ENCODE measurements at places on chromosomes 7 and 10.

GRCh38 chr10:3676564-3676963, 108.4 kb downstream of the KLF6 start:
- peak; percentile 21 for DNase-seq

GRCh38 chr10:74032900-74033655, 35.2 kb downstream of the VCL start:
- DNase-seq, result no peak

DNA sequence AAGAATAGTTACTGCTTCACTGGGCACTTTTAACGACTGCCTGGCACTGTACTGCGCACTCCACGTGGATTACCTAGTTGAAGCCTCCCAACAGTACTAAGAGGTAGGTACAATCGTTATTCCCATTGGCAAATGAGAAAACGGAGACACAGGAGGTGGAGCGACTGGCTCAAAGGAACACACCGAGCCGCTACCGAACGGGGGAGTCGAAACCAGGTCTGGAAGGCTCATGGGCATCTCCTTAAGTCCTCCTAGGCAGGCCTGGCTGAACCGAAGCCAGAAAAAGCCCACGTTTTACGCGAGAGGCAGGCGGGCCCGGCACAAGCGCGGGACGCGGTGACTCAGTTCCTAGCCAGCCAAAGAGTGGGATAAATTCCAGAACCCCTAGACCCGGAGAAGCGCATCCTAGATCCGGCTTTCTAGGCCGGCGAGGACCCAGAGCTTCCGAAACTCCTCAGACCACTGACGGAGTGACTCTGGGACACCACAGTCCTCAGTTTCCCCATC, 472 bp downstream of the PDAP1 start:
- peak; percentile 14 for DNase-seq

DNA sequence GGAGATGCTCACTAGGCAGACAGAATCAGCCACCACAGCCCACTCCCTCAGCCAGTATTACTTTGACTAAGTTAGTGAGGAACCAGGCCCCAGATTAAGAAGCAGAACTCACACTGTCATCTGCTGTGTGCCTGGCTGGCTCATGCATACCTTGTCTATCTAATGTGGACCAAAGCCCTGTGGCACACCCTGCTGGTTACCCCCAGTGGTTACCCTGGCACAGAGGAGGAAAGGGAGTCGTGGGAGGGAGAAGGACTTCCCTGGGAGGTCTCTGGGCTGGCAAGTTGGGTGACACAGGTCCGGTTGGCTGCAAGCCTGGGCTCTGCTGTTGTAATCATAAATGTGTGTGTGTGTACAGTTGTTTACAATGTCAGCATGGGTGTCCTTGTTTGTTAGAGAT, 7.5 kb upstream of the SH2D4B start:
- no peak for DNase-seq

GRCh38 chr7:41045556-41046123, 657.2 kb downstream of the INHBA start:
- DNase-seq, result peak; percentile 22

GRCh38 chr7:122143376-122143750, 686 bp downstream of the AASS start:
- no peak for DNase-seq

DNA sequence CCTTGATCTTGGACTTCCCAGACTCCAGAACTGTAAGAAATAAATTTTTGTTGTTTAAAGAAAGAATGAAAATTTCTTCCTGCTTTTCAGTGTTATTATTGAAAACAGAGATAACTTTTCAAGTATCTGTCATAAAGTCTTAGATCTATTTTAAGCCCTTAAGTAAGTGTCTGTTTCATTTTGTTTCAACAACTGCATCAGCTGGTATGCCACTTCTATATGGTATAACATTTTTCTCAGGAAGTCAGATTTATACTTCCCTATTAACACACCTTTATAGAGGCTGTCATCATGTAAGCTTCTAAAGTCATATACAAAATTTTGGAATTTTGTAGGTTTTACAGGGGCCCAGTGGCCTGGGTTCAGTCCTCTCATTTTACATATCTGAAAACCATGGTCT, 24.4 kb downstream of the RALA start:
- DNase-seq, result no peak

- DNase-seq, result no peak
Measured at GRCh38 chr7:158809596-158809995, 19.7 kb downstream of the ESYT2 start.

DNA sequence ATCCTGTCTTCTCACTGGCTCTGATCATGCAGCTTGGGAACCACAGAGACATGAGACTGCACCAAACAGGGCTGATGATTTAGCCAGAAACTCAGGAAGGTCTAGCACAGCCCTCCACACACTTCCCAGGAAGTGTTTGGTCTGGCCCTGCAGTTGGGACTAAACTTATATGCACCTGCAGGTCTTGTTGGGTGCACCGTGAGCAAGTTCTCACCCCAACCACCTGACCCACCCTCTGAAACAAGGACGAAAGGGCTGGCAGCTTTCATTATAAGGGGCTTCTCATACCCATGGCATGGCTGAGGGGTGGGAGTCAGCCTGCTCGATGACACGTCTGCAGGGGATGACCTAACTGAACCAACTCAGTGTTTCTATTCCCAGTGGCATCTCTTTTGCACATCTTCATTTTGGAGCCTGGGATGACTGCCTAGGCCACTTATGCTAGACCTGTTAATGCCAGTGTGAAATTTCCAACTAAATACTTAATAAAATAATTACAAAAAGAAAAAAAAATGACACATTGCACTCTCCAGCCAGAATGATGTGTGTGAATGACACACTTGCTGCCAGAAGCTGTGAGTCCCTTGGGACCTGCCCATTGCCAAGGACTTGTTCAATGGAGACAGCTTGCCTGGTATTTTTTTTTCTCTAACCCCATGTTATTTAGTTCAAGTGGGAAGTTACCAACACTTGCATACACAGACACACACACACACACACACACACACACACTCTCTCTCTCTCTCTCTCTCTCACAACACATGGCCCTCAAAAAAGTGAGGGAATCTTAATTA, 102.6 kb downstream of the NEURL1 start:
- no peak for DNase-seq

DNA sequence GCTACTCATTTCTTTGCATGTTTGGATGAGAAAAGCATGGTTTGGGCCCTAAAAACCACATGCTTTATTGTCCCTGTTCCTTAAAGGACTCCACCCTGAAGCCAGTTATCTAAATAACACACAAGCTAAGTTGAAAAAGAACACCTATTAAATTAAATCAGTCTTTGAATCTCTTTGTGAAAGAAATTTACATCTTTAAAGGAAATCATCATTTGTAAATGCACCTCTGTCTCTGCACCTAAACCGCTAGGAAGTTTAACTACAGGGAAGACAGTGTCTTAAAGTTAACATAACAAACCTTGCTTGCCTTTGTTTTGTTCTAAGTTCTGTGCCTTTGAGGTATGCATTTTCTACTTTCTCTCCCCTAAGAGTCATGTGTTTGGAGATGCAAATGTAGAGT, 52.6 kb downstream of the HTR7 start:
- DNase-seq, result no peak

DNA sequence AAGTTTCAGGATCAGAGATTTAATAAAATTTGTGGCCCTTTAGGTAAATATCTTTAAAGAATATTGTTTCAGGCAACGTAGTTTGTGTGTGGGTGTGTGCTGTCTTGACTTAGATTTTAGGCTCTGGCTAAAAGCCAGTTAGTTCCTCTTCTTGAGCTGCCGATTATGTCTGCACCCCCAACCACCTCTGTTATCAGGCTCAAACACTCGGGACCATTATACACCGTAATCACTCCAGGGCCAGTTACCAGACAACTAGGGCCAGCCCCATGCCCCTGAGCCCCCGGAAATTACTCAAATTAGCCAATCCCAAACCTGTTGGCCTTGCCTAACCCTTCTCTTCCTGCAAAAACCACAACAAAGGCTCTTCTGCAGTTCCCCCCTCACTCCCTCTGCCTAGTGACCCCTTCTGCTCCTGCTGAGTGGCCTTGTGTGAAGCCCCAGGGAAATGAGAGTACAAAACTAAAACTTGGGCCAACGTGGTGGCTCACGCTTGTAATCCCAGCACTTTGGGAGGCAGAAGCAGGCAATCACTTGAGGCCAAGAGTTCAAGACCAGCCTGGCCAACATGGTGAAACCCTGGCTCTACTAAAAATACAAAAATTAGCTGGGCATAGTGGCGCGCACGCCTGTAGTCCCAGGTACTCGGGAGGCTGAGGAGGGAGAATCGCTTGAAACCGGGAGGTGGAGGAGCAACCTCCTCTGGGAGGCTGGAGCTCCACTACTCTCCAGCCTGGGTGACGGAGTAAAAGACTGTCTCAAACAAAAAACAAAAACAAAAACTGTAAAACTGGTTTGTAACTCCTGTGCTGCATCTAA, 9.2 kb upstream of the HNRNPF start:
- DNase-seq, result no peak

DNA sequence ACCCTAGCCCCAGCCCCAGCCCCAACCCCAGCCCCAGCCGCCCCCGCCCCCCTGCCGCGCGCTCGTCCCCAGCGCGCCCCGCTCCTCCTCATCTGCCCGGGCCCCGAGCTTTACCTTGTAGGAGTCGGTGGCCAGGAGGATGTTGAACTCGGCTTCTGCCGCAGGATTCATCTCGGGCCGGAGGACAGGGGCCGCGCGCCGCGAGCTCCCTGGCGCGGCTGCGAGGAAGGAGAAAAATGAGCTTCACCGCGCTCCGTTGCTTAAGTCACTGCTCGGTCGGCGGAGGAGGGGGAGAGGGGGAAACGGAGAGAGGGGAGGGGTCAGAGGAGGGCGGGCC, at the start of gene NAMPT:
Gene NAMPT (minus strand): TSS at position 270 of the 337 bp plus-strand sequence. CDS start 99 bp downstream, at position 171.
- no peak for DNase-seq

DNA sequence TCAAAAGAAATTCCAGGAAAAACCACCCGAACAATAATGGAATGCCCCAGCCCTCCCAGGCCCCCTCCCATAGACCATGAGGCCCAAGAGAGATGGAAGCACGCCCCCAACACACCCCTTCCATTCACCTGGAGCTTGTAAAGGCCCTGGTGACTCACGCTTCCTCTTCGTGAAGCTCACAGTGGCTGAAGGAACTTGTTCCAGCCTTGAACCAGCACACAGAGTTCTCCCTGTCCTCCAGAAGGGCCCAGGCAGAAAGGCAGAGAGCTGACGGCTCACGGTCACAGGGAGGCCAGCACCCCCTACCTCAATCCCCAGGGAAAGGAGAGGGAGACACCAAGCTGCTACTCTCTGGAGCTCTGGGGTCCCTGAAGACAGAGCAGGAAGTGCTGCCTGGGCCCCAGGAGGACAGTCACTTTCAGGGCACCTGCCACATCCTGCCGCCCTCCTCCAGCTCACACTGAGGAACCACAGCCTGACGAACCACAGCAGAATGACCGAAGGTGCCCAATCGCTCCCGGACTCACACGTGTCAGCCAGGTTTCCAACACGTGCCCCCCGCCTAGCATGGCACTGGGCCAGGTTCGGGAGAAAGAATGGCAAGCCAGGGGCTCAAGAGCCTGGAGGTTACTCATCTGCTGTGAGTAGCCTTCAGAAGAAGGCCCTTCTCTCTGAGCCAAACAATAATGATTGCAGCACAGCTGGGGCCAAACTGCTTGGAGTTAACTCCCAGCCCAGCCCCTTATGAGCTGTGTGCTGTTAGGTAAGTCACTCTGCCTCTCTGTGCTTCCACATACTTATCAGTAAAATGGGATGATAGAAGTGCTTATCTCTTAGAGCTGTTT, 52.8 kb downstream of the DLG5 start:
- no peak for DNase-seq

GRCh38 chr7:27364344-27364758, 121.7 kb downstream of the EVX1 start:
- DNase-seq, result no peak

DNA sequence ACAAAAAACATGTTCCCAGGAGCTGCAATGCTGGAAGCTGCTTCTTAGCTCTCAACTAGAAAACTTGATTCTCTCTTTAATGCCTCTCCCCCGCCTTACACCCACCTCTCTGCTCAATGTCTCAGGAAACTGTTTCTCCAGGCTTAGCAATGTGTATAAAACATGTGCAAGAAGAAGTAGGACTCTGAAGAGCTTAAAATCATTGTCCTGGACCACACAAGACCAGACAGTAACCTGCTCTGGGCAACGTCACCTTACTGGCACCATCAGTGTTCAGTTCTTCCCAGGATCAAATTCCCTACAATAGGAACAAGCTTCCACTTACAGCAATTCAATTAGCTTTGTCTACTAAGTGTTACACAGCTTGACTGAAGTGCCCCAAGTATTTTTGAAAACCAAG, 104.9 kb downstream of the RAPGEF5 start:
- DNase-seq, result no peak

DNA sequence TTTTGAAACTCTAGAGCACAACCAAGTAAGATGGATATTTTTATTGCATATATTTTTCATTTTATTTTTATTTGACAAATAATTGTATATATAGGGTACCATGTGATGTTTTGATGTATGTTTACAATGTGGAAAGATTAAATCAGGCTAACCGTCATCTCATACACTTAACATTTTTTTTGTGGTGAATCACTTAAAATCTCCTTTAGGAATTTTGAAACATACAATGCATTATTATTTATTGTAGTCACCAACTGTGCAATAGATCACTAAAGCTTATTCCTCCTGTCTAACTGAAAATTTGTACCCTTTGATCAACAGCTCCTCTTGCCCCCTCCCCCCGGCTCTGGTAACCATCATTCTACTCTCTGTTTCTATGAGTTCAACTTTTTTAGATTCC, 77.2 kb downstream of the DNAH11 start:
- DNase-seq, result no peak

GRCh38 chr10:116427671-116428070, at the start of gene PNLIPRP3:
TSS of gene PNLIPRP3 (plus strand) at chr10:116427847. CDS start at chr10:116428013, 166 bp downstream.
- no peak for DNase-seq

- DNase-seq, result no peak
Measured at GRCh38 chr10:66514666-66515065, 411.2 kb upstream of the LRRTM3 start.

DNA sequence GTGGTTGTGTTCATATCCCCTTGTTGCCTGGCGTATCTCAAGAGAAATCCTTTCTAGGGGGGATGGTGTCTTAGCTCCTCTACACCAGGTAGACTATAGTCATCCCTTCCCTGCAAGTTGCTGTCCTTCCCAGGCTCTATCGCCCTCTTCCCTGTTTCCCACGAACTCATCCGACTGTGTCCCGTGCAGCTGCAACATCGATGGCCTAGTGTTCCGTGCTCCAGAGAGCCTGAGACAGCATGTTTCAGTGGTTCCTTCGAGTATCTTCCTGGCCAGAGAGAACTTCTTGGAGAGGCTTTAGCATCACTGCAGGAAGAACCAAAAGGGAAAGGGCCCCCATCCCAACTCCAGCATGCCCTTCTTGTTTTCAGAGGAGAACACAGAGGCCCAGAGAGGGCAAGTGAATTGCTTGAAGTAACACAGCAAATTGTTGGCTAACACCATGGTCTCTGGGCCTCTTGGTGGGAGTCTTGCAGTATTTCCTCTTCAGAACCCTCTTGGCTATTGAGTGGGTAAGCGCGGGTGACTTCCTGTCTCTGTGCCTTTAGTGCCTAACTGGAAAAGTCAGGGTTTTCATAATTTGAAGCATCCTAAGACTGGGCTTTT, 162.9 kb downstream of the RGS10 start:
- no peak for DNase-seq

DNA sequence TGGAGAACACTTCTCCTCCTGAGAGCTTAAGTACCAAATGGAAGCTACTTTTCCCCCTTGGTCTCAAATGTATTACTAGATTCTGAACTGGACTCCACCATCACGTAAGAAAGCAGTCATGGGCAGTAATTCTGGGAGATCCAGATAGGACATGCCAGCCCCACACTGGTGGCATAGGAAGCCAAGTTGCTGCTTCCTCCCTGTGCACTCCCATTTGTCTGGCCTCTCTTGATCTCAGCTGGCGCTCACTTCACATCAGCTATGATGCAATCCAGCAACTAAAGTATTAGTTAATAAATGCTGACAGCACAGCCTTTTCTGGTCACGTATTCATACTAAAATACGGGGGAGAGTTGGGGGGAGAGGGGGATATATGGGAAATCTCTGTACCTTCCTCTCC, 3.4 kb upstream of the IL6 start:
- no peak for DNase-seq
